HT1080 (cell line): ENCODE measurements at places on chromosomes 5 and 9. TPM values are rescaled to one million over a fixed set of nuclear protein-coding genes. Genes with fewer than 3 reads are reported as not detected.

GLRA1 gene
- total RNA-seq: not detected in 2 replicates

PCDHGB2 gene
- total RNA-seq: 0.69 and 0.77 TPM in 2 replicates

ERBIN gene
- 36.9 and 39.7 TPM in 2 replicates for total RNA-seq

LRRC70 gene
- total RNA-seq: 0.13 and 0.27 TPM in 2 replicates

PRR16 gene
- 0.77 and 2.1 TPM in 2 replicates for total RNA-seq

S100Z gene
- total RNA-seq: not detected in 2 replicates

OTP gene
- not detected in 2 replicates for total RNA-seq

PTAR1 gene
- total RNA-seq: 32.6 and 45.6 TPM in 2 replicates

NR5A1 gene
- total RNA-seq: not detected in 2 replicates

PCDHA1 gene
- total RNA-seq: 0.03 and 0.23 TPM in 2 replicates

FOXD4L4 gene
- total RNA-seq: 0.14 and 0.70 TPM in 2 replicates

CHSY3 gene
- 10.5 and 11.8 TPM in 2 replicates for total RNA-seq

CATSPER3 gene
- total RNA-seq: 0.13 and 0.30 TPM in 2 replicates

MYMK gene
- total RNA-seq: not detected in 2 replicates

DNA sequence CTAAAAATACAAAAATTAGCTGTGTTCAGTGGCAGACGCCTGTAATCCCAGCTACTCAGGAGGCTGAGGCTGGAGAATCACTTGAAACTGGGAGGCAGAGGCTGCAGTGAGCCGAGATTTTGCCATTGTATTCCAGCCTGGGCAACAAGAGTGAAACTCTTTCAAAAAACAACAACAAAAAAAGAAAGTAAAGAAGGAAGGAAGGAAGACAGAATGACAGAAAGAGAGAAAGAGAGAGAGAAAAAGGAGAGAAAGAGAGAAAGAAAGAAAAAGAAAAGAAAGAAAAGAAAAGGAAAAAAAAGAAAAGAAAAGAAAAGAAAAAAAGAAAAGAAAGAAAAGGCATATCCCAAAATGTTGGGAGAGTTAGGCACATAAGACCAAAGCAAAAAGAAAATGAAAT, 278.6 kb downstream of the CDH18 start:
- no peak for DNase-seq

DNA sequence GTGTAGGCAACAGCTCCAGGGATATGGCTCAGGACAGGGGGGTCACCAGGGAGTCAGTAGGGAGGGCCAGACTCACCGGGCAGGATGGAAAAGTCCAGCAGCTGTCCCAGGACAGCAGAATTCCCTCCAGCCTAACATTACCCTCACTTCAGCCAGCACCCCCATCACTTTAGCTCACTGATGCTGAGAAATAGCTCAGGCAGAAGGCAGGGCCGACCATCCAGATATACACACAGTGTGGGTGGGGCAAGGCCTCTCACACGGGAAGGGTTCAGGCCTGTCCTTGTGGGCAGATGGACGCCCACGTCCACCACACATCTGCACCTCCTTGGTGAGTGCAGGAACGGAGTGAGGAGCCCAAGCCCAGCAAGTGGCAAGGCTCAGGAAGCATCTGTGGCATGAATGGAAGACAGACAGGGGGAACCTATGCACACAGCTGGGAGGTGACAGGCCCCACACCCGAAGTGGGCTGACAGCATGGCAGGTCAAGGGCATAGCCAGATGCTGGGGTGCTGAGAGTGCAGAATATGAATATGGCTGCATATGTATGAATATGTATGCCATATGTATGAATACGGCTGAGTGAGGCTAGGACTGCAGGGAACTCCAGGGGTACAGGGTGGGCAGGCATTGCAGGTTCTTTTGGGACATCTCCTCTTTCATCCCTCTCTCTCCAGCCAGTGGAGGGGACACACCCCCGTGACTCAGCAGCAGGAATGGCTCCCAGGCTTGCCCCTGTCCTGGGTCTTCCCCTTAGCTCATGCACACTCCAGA, 17.0 kb downstream of the BICD2 start:
- peak; percentile 39 for DNase-seq

DNA sequence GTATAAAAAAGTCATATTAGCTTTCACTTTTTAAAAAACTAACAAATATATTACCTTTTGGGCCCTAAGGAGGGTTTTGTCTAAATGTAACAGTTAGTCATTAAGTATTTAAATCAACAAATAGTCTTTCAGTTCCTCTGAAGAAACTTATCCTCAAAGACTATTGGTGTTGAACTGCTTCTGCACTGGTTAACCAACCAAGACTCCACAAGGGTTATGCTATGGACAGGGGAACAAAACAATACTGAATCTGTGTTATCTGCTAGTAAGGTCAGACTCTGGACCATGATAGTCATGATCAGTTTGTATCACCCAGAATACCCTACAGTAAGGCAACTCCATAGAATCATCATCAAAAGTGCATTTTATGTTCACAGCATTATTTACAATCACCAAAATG, 42.4 kb downstream of the SETX start:
- no peak for DNase-seq

DNA sequence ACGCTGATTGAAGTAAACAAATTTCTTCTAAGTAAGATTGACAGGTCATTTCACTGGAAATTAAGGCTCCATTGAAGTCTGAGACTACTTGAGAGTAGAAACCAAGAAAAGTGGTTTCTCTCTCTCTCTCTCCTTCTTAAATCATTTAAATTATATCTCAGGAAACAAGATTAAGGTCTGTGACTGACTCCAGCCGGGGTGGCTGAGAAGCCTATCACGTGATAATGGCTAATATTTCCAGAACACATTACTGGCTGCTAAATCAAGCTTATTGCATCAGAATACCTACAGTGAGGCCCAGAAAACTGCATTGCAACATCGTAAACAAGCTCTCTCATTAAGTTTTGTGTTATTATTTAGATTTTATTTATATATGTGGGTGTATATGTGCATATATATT, 88.4 kb downstream of the PTCD2 start:
- DNase-seq: no peak

GRCh38 chr9:134335486-134336220, 9.4 kb downstream of the RXRA start:
- DNase-seq: no peak

- DNase-seq: peak; percentile 41
These were observed 234.2 kb upstream of the MEF2C start for GRCh38 chr5:89117124-89117644.

DNA sequence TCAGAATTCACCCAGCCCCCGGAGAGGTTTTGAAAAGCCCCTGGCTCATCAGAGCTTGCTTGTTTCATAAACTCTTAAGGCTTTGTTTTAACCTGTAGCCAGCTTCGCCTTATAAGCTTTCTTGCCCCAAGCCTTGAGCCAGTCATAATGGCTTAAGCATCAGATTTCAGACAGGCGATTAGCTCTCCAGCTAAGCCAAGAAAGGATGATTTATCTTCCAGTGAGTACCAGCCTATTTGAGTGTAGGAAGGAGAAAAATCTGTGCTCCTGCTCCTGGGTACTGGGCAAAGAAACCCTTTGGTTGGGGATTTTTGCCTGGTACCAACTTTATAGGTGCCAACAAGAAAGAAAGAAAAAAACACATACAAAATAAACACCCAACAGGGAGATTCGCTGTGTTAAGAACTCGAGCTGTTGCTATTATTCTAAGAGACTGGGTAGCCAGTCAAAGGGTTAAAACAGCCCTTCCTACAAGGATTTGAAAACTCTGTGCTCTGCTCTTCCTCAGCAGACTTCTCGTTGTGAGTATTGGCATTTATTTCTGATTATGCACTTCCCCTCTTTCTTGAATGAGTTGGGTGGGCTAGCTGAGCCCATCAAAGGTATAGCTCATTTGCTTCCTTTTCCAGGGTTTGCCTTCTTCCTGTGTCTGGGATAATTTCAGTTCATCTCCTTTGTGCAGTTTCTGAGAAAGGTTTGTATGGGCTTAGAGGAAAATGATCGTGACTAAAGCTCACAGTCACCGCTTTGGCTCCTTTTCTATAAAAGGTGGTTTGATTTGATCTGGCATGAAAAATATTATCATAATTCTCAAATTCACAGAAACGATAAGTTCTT, 157.2 kb upstream of the DMRT1 start:
- DNase-seq: peak; percentile 81

DNA sequence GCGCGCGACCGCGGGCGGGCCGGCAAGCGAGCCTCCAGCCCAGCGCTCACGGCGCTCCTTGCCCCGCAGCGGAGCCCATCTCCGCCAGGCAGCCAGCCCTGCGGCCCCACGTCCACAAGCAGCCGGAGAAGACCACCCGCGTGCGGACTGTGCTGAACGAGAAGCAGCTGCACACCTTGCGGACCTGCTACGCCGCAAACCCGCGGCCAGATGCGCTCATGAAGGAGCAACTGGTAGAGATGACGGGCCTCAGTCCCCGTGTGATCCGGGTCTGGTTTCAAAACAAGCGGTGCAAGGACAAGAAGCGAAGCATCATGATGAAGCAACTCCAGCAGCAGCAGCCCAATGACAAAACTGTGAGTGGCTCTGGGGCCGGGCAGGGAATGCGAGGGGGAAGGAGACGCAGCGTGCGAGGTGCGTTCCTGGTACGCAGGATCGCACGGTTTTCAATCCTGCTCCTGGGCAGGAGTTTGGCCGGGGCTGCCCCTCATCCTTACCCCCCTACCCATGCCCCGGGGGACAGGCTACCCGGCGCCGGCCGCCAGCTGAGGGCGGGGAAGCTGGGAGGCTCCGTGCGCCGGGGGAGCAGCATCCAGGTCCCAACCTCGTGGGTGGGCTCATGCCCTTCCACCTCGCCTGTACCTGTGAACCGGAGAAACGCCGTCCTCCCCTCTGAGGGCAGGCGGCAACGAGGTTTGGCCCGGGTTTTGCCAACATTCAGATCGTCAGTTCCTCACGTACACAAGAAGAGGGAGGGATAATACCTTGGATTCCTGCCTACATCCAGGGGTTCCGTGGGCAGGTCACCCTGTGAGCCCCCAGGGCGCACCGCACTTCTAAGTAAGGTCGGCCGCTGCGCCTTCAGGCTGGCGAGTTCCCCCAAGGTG, 6.6 kb downstream of the ISL1 start:
- DNase-seq: no peak

- peak; percentile 6 for DNase-seq
These were observed 113.4 kb upstream of the ASTN2 start for GRCh38 chr9:117528225-117528624.

DNA sequence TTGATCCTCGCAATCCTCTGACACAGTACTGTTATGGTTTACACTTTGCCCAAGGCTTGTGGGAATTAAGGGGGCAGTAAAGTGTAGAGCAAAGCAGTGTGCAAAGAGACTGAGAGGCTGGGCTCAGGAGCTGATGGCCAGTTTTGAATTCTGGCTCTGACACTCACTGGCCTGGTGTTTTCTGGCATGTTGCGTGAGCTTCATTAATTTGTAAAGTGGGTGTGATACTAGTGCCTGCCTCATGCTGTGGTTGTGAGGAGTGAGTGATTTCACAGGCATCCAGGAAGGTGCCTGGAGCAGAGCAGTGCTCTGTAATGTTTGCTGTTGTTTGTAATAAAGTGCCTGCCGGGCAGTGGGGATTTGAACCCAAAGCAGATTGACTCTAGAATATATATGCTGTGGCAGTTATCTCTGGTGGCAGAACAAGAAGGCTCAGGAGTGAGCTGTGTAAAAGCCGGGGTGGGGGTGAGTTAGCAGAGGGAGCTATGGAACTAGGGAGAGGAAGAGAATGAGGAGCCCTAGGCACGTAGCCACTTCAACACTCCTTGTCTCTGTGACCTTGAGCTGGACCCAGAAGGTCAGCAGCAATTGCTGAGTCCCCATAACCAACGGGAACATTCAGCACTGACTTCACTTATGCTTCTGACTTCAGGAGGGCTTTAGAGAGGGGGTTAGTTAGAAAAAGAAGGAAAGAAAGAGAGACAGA, 108.5 kb downstream of the DOCK2 start:
- DNase-seq: peak; percentile 27

- no peak for DNase-seq
These were observed 10.0 kb downstream of the DMXL1 start for GRCh38 chr5:119080936-119081335.

DNA sequence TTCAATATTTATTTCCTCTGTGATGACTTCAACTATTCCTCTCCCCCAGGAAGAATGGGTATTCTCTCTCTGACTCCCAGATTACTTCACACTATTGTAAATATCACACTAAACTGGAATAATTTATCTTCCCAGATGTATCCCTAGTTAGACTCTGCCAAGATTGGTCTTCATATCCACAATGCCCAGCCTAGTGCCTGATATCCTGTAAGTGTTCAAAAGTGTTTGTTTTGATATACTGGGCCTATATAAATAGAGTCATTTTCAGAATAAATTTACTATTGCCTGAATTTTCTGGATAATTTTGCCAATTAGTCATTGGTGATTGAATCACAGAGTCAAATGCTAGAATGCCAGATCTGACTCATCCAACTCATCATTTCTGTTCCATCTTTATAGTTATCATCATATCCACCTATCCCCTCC, 143.7 kb upstream of the TNC start:
- DNase-seq: peak; percentile 53

GRCh38 chr5:22678886-22679285, 174.3 kb downstream of the CDH12 start:
- DNase-seq: no peak

- DNase-seq: peak; percentile 73
These were observed 8.2 kb downstream of the PRRC2B start for GRCh38 chr9:131402073-131402472.

DNA sequence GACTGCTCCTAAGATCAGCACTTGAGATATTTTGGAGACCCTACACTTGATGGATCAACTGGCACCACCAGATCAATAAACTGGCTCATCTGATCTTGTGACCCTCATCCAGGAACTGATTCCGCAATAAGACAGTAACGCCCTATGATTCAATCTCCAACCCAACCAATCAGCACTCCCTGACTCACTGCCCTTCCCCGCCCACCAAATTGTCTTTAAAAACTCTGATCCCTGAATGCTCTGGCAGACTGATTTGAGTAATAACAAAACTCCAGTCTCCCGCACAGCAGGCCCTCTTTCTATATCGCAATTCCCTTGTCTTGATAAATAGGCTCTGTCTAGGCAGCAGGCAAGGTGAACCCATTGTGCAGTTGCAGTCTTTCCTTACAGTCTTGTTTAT, 677.0 kb downstream of the LRRC70 start:
- peak; percentile 45 for DNase-seq

- DNase-seq: peak; percentile 8
These were observed 140.1 kb downstream of the CEMIP2 start for GRCh38 chr9:71628247-71628646.

DNA sequence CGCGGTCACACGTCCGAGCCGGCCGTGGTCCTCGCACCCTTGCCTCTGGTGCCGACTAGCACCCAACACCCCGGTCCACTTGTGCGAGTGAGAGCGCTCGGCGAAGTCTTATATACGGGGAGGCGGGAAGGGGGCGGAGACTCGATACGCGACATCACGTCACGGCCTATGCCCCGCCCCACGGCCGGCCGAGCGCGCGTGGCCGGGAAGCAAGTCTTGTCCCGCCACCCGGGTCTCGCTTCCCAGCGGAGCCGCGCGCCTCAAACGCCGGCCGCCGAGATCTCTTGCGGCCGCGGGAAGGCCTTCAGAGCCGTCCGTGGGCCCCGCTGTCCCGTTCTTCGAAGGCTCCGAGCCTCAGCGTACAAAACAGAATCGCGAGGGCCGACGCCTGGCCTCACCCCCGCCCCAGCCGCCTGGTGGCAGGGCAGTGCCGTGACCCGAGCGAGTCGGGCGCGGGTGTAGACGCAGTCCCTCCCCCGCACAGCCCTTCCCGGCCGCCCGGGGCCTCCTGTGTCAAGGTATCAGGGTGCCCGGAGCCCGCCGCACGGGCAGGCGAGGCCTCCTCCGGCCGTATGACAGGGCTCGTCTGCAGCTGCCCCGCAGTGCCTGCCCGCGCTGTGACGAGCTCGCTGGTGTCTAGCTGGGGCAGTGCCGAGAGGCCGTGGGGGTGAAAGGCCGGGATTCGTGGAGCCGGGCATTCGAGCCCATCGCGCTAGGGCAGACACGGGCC, at the start of gene PLK2:
Gene PLK2 (minus strand): TSS at position 85 of the 730 bp plus-strand sequence. CDS start 127 bp downstream, outside the sequence.
- peak; percentile 87 for DNase-seq

GRCh38 chr5:1665803-1666202, 133.8 kb downstream of the MRPL36 start:
- DNase-seq: no peak

- no peak for DNase-seq
These were observed 116.5 kb downstream of the CPLANE1 start for GRCh38 chr5:37132646-37133045.
